ENCODE measurements at places on chromosomes 1 and 21. TPM values are rescaled to one million over a fixed set of nuclear protein-coding genes. Genes with fewer than 3 reads are reported as not detected.

The C1orf159 gene
- total RNA-seq: 12.5 TPM

The CDKN2C gene
- 40.0 TPM for total RNA-seq

The MAP7D1 gene
- total RNA-seq: 67.4 TPM

The PCNX2 gene
- total RNA-seq: 26.2 TPM

The CFAP74 gene
- not detected for total RNA-seq

The GBP1 gene
- total RNA-seq: 8.0 TPM

The MAP1LC3C gene
- total RNA-seq: 7.2 TPM

The RAP1GAP gene
- 0.32 TPM for total RNA-seq

The SPRR2B gene
- not detected for total RNA-seq

The PAQR6 gene
- total RNA-seq: 1.8 TPM

The FCER1G gene
- total RNA-seq: 70.1 TPM

The AMPD1 gene
- 2.9 TPM for total RNA-seq

The ASH1L gene
- total RNA-seq: 103 TPM

The OR2L5 gene
- total RNA-seq: 0.66 TPM

The MEX3A gene
- total RNA-seq: 0.32 TPM

The FOXD2 gene
- not detected for total RNA-seq
